ENCODE measurements at places on chromosomes 5 and 9. TPM values are rescaled to one million over a fixed set of nuclear protein-coding genes. Genes with fewer than 3 reads are reported as not detected.

Gene GHR
- total RNA-seq, result 11.4 TPM

Gene PAM
- total RNA-seq, result 357 TPM

Gene ARL14EPL
- total RNA-seq, result not detected

Gene LRRC26
- not detected for total RNA-seq

Gene MYORG
- 12.0 TPM for total RNA-seq

Gene MROH2B
- not detected for total RNA-seq

Gene SETD9
- total RNA-seq, result 4.3 TPM

Gene FSTL4
- total RNA-seq, result 0.46 TPM

Gene IFNE
- not detected for total RNA-seq

Gene NANS
- total RNA-seq, result 25.5 TPM

Gene PRDM9
- not detected for total RNA-seq

Gene FUT7
- total RNA-seq, result 0.32 TPM

Gene PHF2
- total RNA-seq, result 27.9 TPM

Gene MARCHF6
- 127 TPM for total RNA-seq

Gene ACOT12
- total RNA-seq, result not detected

Gene RAD50
- total RNA-seq, result 31.3 TPM

Gene LARP1
- 128 TPM for total RNA-seq

Gene NMUR2
- not detected for total RNA-seq

Gene FAM81B
- not detected for total RNA-seq

Gene PCDHA9
- total RNA-seq, result 0.14 TPM

Gene IFNA2
- total RNA-seq, result not detected

Gene CYLC2
- total RNA-seq, result not detected

Gene CCNI2
- not detected for total RNA-seq

Gene NUTM2F
- total RNA-seq, result not detected

Gene LOX
- 98.8 TPM for total RNA-seq

Gene FOXI1
- total RNA-seq, result not detected

Gene C1QTNF2
- 9.7 TPM for total RNA-seq

Gene WDR31
- 2.1 TPM for total RNA-seq

Gene ADAMTS19
- not detected for total RNA-seq

Gene INSL4
- total RNA-seq, result not detected

Gene RGS3
- 71.4 TPM for total RNA-seq

Gene MEGF10
- total RNA-seq, result 0.19 TPM

Gene BARX1
- not detected for total RNA-seq

Gene GPX3
- 1,026 TPM for total RNA-seq

Gene ASPN
- total RNA-seq, result 34.5 TPM

Gene LRRC70
- total RNA-seq, result 5.4 TPM

Gene RAB3C
- total RNA-seq, result 10.6 TPM

Gene SLC6A3
- total RNA-seq, result 0.10 TPM

Gene ZNF367
- 1.1 TPM for total RNA-seq

Gene PCDHGA12
- 5.2 TPM for total RNA-seq

Gene DAB2IP
- total RNA-seq, result 68.1 TPM

Gene LHX6
- total RNA-seq, result 8.3 TPM

Gene EQTN
- not detected for total RNA-seq

Gene MSMP
- total RNA-seq, result not detected

Gene LRRC19
- not detected for total RNA-seq

Gene CBY3
- total RNA-seq, result not detected

Gene PCDHB16
- 3.0 TPM for total RNA-seq

Gene PTGDS
- 475 TPM for total RNA-seq

Gene MARCOL
- total RNA-seq, result not detected

Data from posterior vena cava (tissue), 2 donors.